ENCODE measurements at places on chromosomes 2 and 18.

DNA sequence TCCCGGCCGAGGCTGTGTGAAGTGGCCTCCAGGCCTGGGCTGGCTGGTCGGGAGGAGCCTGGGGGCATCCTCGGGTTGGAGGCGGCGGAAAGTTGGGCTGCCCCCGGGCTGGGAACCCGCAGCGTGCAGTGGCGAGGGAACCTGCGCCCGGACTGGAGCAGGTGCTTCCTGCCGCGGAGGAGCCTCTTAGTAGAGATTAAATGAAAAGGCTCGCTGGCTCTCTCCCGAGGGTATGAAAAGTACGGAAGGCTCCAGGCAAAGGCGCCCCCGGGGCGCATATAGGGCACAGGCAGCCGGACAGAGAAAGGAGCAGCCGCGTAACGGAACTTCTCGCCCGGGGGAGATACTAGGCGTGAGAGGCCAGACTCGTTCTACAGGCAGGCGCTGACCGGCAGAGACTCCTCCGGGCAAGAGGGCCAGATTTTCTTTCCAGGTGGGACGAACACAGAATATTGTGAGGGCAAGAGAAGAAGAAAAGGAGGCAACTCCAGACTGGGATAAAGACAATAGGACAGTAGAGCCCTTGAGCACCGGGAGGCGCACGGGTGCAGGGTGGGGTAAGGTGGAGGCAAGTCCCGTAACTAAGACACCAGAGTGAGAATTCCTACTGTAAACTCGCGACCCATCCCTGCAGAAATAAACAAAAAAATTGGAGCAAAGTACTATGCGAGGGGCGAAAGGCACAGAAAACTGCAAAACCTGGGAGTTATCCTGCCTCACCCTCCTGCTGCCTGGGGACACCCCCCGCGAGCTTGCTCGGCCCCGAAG lies 816 bp downstream of the CDH2 start:
- DNase-seq, result no peak

DNA sequence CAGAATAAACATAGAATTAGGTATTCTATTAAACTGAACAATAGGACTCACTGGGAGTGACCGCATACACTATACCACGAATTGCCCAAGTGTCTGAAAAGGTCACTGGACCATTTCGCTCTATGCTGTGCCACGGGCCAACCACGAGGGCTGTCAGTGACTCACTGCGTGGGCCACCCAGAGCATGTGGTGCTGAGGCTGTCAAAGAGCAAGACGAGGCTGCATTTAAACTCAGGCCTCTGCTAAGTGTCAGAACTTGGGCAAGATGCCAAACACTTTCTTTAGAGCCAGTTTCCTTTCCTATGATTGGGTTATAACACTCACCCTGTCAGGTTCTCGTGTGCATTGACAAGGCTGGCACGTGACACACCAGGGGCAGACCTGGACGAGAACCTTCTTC lies 97.5 kb downstream of the SH3YL1 start:
- DNase-seq, result no peak

- no peak for DNase-seq
Observed at GRCh38 chr2:54986264-54986663, 64.0 kb downstream of the RTN4 start.

DNA sequence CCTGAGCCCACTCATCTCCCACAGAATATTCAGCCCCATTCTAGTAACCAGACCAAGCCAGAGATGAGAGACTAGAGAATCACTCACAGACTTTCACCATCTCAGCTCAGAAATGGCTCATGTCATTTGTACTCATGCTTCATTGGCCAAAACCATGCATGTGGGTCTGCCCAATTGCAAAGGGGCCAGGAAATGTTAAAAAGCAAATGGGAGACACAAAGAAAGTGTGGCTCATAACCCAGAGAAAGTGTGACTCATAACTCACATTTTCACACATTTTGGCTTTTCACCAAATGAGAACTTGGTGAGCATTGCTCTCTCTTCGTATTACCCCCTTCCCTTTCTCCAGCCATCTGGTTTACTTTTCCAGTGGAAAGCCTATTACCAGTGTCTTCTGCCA lies 66.2 kb downstream of the MDH1 start:
- DNase-seq, result no peak

DNA sequence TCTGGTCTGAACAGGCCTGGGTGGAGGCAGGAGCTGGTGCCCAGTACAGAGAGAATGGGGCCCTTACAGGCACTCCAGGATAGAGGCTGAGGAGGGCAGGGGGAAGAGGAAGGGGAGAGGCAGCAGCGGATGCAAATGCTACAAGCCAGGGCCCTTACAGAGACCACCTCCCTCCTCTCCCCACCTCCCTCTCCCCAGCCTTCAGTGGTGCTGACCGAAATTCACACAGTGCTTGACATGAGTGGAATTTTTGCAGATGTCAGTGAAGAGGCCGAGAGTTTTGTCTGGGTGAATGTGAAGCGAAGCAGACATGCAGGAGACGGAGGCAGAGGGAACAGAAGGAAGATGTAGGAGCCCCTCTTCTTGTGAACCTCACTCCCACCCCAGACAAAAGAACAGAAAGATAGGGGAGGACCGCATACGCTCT lies 31.9 kb downstream of the CIB4 start:
- no peak for DNase-seq

GRCh38 chr2:57681650-57682049 lies 365.0 kb upstream of the VRK2 start:
- no peak for DNase-seq

GRCh38 chr2:62691186-62691585 lies 14.3 kb upstream of the EHBP1 start:
- DNase-seq, result no peak

All from stimulated activated CD8-positive, alpha-beta memory T cell treated with anti-CD3 and anti-CD28 coated beads, Interleukin-7, amount 100 ng/mL, for 1 hour (primary cell).